ENCODE measurements at places on chromosomes 7 and 10.

GRCh38 chr7:135001390-135002165 is 15.3 kb downstream of the AGBL3 start:
- DNase-seq: no peak

DNA sequence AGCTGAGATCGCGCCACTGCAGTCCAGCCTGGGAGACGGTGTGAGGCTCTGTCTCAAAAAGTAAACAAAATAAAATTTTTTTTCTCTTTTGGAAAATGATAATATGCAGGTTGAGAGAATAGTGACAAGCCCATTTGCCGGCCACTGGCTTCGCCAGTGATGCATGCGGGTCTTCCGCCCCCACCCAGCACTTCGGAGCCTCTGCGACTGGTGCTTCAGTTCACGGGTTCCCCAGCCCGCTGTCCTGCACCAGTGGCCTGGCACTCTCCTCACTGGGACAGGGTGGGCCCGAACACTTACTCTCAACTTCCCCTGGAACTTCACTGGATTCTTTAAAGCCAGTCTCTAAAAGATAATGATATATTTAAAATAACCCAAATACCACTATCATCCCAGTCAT is 2.7 kb downstream of the SUN1 start:
- no peak for DNase-seq

- no peak for DNase-seq
Measured at GRCh38 chr7:81973117-81973516, 203.3 kb upstream of the HGF start.

- no peak for DNase-seq
Measured at GRCh38 chr7:30166155-30166840, 31.5 kb downstream of the MTURN start.

GRCh38 chr10:84095811-84096497 is 43.4 kb upstream of the GHITM start:
- peak; percentile 24 for DNase-seq

- DNase-seq: no peak
Measured at GRCh38 chr10:13236638-13237037, 2.5 kb upstream of the UCMA start.

DNA sequence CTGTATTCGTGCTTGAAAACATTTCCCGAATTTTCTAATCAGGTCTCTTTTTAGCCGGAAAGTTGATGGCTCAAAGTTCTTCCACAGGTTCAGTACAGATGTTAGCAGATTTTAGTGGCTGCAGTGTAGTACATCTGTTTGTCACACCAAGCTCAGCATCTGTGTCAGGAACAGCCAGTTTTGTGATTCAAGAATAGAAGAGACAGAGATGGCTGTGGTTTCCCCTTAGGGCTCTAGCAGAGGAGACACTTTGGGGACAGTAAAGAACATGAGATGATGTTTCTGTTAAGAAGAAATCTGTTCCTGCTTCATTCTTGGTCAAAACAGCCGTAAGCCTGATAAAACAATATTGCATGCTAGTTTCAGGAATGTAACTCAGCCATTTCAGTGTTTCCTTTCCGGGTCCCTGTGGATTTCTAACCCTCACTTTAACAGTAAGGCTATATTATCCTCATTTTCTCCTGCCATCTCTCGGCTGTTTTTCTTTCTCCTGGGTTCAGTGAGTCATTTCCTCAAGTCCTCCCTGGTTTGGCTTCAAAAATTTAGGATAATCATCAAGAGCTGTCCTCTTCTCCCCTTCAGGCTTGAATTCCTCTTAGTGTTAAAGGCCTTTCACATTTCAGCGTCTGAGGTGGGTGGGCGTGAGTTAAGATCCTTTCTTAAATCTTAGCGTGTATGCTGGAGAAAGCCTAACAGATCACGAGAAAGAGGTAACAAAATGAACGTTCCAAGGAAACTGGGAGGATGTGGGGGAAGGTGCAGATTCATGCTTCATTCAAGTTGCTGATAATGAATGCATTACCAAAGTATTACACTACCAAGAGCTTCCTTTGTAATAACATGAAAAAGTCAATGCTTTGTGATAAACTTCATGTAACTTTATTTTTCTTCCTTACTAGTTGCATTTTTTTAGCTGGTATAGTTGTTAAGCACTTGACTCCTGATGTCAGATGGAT is 37.1 kb upstream of the BICC1 start:
- peak; percentile 79 for DNase-seq

- DNase-seq: no peak
Measured at GRCh38 chr10:31762316-31762715, 166.3 kb downstream of the ARHGAP12 start.

DNA sequence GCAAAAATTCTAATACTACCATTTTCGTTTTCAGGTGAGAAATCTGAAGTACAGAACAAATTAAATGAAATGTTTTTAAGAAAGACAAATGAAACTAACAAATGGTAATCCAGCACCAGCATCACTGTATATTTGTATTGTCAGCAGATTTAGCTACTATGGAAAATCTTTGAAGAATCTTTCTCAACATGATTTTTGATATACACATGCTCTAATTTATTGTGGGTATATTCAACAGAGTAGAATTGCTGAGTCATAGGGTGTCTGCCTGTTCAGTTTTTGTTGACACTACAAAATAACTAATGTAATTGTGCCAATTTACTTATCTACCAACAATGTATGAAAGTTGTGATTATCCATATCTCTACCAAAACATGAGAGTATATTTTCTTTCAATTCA is 437.6 kb downstream of the PCDH15 start:
- DNase-seq: no peak

GRCh38 chr10:60086862-60087261 is 180.5 kb upstream of the CCDC6 start:
- DNase-seq: no peak
